ENCODE measurements at places on chromosomes 2 and 18.

DNA sequence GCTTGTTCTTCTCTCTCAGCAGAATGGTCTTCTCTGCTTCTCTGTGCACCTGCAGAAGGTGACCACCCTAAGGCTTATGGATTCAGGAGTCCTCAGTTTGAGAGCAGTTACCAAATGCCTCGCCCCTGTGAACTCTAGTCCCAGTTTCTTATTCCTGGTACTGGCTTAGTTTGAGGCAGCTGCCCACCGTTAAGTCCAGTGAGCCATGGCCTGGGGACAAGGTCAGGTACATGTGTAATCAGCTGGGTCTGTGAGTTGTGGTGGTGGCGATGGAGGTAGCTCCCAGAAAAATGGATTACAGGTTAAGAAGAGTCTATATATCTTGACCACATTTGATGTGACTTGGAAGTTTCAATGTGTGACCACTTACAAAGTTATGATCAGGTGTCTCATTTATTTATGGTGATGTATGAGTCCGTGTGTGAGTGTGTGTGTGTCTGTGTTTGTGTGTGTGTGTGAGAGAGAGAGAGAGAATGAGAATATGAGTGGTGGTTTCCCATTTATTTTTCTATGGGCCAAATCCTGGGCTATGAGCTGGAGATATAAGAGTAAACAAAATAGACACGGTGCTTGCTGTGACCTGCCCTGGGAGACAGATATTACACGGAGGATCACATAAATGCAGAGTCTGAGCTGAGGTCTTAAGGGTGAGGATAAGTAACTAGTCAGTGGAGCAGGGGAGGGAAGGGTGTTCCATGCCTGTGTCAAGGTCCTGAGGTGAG is 13.0 kb upstream of the IL1RN start:
- DNase-seq = no peak

DNA sequence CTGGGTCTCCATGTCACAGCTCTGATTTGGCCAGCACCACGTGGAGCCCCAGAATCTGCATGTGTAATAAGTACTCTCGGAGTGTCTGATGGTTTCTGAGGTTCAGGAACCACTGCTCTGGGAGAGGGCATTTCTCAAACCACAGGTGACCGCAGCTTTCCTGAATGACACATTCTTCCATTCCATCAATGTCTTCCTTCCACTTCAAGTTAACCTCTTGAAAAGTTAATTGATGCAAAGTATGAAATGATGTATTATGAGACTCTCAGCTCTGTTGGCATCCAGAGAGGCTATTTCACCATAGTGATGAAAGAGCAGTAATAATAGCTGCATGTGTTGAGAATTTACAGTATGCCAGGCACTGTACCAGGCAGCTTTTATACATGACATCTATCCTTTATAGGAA is 61.3 kb upstream of the CRIM1 start:
- no peak for DNase-seq

GRCh38 chr2:135617501-135618015 is 86.3 kb downstream of the R3HDM1 start:
- DNase-seq = no peak

DNA sequence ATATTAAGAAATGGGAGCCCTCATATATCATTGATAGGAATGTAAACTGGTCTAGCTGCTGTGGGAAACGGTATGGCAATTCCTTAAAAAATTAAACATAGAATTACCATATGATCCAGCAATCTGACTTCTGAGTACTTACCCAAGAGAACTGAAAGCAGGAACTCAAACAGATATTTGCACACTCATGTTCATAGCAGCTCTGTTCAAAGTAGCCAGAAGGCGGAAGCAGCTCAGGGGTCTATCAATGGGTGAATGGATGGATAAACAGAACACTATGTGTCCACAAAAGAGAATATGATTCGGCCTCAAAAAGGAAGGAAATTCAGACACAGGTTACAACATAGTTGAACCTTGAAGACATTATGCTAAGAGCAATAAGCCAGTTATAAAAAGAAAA is 135.7 kb upstream of the NDUFV2 start:
- DNase-seq = no peak

- peak; percentile 44 for DNase-seq
Observed at GRCh38 chr2:218396688-218397462, 2.8 kb upstream of the CTDSP1 start.

DNA sequence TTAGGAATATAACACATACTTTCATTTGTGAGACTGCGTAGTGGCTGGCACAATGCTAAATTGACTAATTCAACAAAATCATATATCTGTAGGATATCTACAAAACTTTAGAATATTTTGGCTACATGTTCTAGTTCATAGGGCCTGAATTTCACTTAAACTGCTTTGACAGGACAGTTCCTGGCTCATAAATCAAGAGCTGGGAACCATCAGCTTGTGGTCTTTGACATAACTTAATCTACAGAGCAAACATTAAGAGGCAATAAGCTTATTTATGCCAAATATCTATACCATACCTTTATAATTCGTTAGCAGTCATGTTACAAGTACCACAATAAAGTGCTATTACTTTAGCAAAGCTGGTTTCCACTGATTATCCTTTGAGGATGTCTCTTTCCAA is 83.5 kb downstream of the ROCK2 start:
- DNase-seq = no peak

DNA sequence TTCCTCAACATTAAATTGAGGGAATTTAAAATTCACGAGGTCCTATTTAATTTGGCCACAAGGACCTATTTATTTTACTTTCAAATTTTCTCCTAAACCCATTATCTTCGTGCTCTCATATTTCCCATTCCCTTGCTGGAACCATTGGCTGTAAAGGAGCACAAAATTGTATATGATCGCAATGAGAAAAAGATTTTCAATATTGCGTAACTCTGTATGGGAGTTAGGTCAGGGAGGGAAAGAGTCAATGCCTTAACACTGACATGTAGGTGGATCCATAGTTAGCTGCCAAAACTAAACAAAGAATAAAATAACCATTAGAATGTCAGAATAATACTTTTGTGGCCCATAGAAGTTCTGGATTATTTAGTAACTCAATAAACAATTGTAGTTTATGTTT is 40.6 kb upstream of the ZC3H15 start:
- no peak for DNase-seq

DNA sequence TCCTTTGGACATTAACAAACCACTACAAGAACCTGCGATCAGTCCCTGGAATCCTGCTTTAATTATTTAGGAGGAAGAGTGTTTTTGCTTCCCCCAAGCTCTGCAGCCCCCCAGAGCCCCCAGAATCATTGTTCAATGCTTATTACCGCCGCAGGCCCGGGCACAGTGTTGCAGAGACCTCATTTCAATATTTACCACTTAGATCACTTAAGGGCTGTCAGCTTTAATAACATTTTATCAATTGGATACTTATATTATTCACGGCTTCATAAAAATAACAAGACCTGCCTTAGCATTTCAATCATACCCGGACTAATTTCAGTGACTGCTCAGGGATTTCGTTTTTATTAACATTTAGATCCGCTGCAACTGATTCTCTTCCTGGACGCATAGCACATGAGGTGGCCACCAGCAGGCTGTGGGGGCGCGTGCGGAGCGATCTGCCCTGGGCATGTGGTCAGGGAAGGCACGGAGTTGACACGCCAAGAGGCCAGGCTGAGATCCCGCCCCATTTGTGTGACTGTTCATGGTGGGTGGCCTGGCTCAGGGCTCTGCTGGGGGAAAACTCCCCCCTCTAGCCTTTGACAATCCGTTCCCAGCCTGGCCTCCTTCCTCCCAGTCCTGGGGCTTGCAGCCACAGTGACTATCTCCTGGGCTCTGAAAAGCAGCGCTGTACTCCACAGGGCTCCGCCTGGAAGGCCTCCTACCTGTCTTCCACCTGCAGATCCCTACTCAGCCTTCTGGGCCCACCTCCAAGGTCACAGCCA is 267.6 kb downstream of the SRBD1 start:
- DNase-seq = no peak

DNA sequence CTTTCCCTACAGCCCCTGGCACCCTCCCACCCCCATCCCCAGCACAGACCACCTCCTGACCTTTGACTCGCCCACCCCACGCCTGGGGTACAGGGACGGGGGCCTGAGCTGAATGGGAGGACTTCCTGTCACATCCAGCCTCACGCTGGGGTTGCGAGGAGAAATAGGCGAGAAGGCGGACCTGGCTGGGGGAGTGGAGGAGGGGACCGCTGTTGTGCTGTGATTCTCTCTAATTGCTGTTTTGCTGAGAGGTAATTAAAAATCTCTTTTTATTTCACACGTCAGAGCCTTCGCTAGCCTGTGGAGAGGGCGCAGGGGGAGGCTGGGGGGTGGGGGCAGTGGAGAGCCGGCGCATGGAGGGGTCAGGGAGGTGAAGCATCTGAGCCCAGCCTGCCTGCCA is 9.7 kb upstream of the ECEL1 start:
- DNase-seq = no peak

DNA sequence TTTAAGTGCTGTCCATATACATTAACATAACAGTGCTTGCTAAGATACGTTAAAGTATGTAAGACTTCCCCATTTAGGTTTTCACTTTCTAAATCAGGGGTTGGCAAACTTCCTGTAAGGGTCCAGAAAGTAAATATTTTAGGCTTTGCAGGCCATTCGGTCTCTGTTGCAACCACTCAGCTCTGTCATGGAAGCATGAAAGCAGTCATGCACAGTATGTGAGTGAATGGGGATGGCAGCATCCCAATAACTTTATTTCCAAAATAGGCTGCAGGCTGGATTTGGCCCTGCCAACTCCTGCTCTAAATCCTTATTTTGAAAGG is 128.7 kb downstream of the PLA2R1 start:
- DNase-seq = no peak

- no peak for DNase-seq
Observed at GRCh38 chr2:238092486-238093035, 7.6 kb upstream of the ESPNL start.

GRCh38 chr2:25257032-25257552 is 84.6 kb downstream of the DNMT3A start:
- no peak for DNase-seq

DNA sequence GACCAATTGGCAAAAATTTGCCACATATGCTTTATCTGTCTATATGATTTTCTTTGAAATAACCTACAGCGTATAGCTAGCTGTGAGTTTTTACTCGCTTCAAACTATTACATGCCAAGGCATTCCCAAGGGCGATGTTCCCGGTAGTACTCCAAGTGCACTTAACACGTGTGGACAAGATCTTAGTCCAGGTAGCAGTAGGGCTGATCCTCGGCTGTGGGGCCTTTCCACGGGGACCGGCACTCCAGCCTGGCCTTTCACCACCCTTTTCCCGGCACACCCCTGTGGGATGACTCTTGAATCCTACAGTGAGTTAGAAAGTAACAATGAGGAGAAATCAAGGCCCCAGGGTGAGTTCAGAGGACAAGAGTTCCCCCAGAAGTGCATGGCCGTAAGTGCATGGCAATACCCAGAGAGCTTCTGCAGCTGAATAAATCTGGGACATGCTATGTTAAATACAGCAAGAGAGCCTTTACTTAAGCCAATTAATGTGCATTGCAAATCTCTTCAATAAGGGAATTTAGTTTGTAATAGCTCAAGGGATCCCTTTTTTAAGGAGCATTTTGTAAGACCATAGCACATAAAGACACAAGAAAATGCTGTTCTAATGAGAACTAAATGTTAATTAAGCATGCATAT is 26.4 kb downstream of the CHMP1B start:
- no peak for DNase-seq

DNA sequence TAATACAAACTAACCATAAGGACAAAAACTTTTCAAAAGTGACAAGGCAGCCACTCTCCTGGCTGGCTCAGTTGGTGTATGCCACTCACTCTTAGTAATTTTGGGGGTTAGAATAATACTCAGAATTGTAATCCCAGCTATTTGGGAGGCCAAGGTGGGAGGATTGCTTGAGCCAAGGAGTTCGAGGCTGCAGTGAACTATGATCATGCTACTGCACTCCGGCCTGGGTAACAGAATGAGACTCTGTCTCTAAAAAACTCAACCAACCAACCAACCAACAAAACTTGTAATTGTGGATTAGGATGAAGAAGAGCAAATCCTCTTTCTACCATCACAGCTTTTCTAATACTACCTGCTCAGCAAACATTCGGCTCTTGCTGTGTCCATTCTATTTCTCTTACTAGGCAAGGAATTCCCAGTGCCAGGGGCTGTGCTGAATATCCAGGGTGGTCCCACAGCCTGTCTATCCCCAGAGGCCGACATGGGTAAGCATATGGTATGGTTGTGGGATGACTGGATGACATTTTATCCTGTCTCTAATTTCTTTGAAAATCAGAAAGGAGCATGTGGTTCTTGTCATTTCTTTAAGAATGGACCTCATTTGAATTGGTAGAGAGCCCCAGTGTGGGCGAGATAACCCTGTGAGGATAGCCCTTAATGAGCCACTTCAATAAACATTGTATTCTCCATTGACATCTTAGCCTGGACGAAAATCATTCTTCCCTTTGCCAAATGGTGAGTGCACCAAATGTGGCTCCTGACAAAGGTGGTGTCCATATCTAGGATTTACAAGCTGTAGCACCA is 220.1 kb downstream of the MYCN start:
- no peak for DNase-seq

DNA sequence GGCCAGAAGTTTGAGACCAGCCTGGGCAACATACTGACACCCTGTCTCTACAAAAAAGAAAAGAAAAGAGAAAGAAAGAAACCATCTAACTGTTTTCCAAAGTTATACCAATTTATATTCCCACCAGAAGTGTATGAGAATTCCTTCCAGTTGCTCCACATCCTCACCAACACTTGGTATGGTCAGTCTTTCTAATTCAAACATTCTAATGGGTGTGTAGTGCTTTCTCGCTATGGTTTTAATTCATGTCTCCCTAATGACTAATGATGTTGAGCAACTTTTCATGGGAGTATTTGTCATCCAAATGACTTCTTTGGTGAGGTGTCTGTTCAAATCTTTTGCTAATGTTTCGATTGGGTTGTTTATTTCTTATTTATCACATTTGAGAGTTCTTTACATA is 10.5 kb upstream of the B3GNT7 start:
- DNase-seq = no peak

DNA sequence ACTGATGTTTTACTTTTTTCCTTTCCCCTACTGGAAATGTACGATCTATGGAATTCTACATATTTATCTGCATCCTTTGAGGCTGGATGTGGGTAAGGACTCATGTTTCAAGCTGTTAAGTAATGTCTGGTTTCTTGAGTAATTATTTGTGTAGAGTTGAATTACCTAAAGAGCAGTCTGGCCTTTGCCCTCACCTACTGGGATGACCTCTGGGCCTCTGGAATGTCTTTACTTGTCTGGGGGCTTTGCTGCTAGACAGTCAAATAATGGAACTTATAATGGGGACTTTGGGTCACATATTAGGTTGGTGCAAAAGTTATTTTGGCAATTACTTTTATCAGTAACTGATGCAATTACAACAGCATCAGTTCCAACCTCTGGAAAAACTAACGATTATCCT is 244.7 kb downstream of the CCDC178 start:
- no peak for DNase-seq

GRCh38 chr18:48440924-48441323 is 31.7 kb upstream of the ZBTB7C start:
- DNase-seq = no peak
